ENCODE measurements at places on chromosomes 5 and 9.

GRCh38 chr9:36584620-36585460 lies 12.1 kb downstream of the MELK start:
- H3K36me3 ChIP-seq: peaks cover 19% of the 10 kb centered on the region
- H3K4me3 ChIP-seq: no peak overlapping the region
- no peak for DNase-seq
- no peaks in the 10 kb centered on the region for H3K4me1 ChIP-seq
- no peaks in the 10 kb centered on the region for H3K27me3 ChIP-seq
- no peak overlapping the region for H3K27ac ChIP-seq

- no peak overlapping the region for H3K4me3 ChIP-seq
- H3K4me1 ChIP-seq: peaks cover 6% of the 10 kb centered on the region
- no peaks in the 10 kb centered on the region for H3K27me3 ChIP-seq
- no peak overlapping the region for H3K27ac ChIP-seq
Measured at GRCh38 chr9:135851748-135852147, 55.6 kb downstream of the CAMSAP1 start.

GRCh38 chr5:178418031-178418430 lies 172.2 kb downstream of the COL23A1 start:
- peaks cover 40% of the 10 kb centered on the region for H3K4me1 ChIP-seq
- no peak overlapping the region for H3K4me3 ChIP-seq
- peaks cover under 1% of the 10 kb centered on the region for H3K27me3 ChIP-seq

GRCh38 chr5:79707535-79707934 lies 17.9 kb downstream of the CMYA5 start:
- no peak for DNase-seq
- peaks cover 3% of the 10 kb centered on the region for H3K4me1 ChIP-seq
- H3K27ac ChIP-seq: no peak overlapping the region
- no peaks in the 10 kb centered on the region for H3K27me3 ChIP-seq
- no peak overlapping the region for H3K4me3 ChIP-seq

DNA sequence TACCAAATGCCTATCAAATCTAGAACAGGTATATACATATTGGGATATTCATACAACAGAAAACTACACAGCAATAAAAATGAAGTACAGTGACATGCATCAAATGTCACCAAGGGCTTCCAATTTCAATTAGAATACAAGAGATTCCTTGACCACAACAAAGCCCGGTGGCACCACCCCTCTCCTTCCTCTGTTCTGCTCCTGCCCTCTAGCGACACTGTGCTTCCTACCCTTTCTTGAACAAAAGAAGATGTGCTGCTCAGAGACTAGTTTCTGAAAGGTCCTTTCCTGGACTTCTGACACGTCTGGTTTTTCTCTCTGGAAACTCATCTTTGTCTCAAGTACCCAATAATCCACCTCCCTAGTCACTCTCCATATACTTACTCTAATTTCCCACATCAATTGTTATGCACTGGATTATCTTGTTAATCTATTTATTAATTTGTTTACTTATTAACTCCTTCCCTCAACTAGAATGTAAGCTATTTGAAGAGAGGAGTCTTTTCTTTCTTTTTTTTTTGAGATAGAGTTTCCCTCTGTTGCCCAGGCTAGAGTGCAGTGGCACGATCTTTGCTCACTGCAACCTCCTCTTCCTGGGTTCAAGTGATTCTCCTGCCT lies 70.4 kb upstream of the CTSV start:
- no peaks in the 10 kb centered on the region for H3K27me3 ChIP-seq
- DNase-seq: no peak
- H3K4me3 ChIP-seq: no peak overlapping the region
- no peaks in the 10 kb centered on the region for H3K36me3 ChIP-seq
- no peaks in the 10 kb centered on the region for H3K4me1 ChIP-seq
- H3K27ac ChIP-seq: no peak overlapping the region

GRCh38 chr5:60943624-60944023 lies 1.2 kb downstream of the ERCC8 start:
- H3K4me1 ChIP-seq: peaks cover 13% of the 10 kb centered on the region
- H3K27ac ChIP-seq: no peak overlapping the region
- no peak overlapping the region for H3K4me3 ChIP-seq
- H3K27me3 ChIP-seq: no peaks in the 10 kb centered on the region

GRCh38 chr5:173655196-173655797 lies 38.8 kb upstream of the BOD1 start:
- no peak overlapping the region for H3K4me3 ChIP-seq
- no peaks in the 10 kb centered on the region for H3K36me3 ChIP-seq
- no peaks in the 10 kb centered on the region for H3K4me1 ChIP-seq
- no peak for DNase-seq
- no peak overlapping the region for H3K27ac ChIP-seq

DNA sequence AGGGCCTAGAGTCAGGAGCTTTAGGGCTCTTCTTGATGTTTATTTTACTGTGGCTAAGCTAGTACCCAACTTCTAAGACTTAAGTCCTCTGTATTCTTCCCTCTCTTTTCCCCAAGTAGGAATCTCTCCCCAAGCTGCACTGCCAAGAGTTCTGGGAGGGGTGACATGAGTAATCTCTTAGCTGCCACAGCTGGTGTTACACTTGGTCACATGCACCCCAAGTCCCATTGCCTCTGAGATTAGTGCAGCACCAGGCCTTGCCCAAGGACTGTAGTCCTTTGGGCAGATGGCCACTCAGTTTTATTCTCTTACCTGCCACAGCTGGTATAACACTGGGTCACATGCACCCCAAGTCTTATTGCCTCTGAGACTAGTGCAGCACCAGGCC lies 114.7 kb upstream of the RIOK2 start:
- no peaks in the 10 kb centered on the region for H3K4me1 ChIP-seq
- H3K4me3 ChIP-seq: no peak overlapping the region
- no peak for DNase-seq
- H3K36me3 ChIP-seq: no peaks in the 10 kb centered on the region
- no peaks in the 10 kb centered on the region for H3K27me3 ChIP-seq
- no peak overlapping the region for H3K27ac ChIP-seq

- peaks cover 22% of the 10 kb centered on the region for H3K4me1 ChIP-seq
- H3K27ac ChIP-seq: no peak overlapping the region
- H3K27me3 ChIP-seq: no peaks in the 10 kb centered on the region
- H3K4me3 ChIP-seq: no peak overlapping the region
Measured at GRCh38 chr5:72183101-72183520, 75.8 kb downstream of the MAP1B start.

- H3K27ac ChIP-seq: no peak overlapping the region
- H3K36me3 ChIP-seq: no peaks in the 10 kb centered on the region
- no peak for DNase-seq
- no peak overlapping the region for H3K4me3 ChIP-seq
- H3K4me1 ChIP-seq: peaks cover 6% of the 10 kb centered on the region
- no peaks in the 10 kb centered on the region for H3K27me3 ChIP-seq
Measured at GRCh38 chr5:127941646-127942045, 141.9 kb upstream of the SLC12A2 start.

GRCh38 chr5:134659456-134659855 lies 10.9 kb downstream of the SEC24A start:
- DNase-seq: no peak
- H3K36me3 ChIP-seq: peaks cover 20% of the 10 kb centered on the region
- H3K4me1 ChIP-seq: no peaks in the 10 kb centered on the region
- no peak overlapping the region for H3K4me3 ChIP-seq

GRCh38 chr9:133615606-133616188 lies 6.5 kb upstream of the FAM163B start:
- H3K36me3 ChIP-seq: no peaks in the 10 kb centered on the region
- peaks cover 87% of the 10 kb centered on the region for H3K27me3 ChIP-seq
- no peak for DNase-seq
- no peak overlapping the region for H3K4me3 ChIP-seq
- no peak overlapping the region for H3K27ac ChIP-seq

GRCh38 chr9:71858812-71859211 lies 52.2 kb downstream of the ABHD17B start:
- H3K4me3 ChIP-seq: no peak overlapping the region
- no peak overlapping the region for H3K27ac ChIP-seq
- H3K36me3 ChIP-seq: peaks cover 50% of the 10 kb centered on the region
- DNase-seq: no peak

DNA sequence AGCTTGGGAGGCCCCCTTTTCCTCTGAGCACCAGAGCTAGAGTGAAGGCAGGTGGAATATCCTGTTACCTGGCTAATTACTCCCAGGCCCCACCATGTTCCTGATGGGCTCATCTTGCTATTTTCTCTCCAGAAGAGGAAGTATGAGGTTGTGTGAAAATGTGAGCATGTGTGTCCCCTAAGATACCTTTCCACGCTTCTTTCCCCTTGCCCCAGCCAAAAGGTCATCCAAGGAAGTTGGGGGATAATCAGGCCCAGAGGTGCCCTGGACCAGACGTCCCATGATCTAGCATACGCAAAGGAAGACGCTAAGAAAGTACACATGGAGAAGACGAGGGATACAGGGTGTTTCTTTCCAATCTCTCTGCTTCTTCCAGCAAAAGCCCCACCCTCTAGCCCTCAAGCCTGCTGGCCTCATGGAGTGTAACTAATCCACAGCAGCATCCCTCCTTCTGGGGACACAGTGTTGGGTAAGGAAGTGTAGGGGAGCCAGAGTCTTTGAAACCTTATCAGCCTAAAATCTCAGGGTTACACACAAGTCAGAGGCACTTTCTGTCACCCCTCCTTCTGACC lies 115.3 kb downstream of the SLC1A3 start:
- peaks cover 4% of the 10 kb centered on the region for H3K4me1 ChIP-seq
- DNase-seq: no peak
- no peaks in the 10 kb centered on the region for H3K36me3 ChIP-seq
- H3K27me3 ChIP-seq: peaks cover 4% of the 10 kb centered on the region
- no peak overlapping the region for H3K27ac ChIP-seq

- H3K4me1 ChIP-seq: peaks cover 4% of the 10 kb centered on the region
- H3K36me3 ChIP-seq: no peaks in the 10 kb centered on the region
- H3K27ac ChIP-seq: no peak overlapping the region
- peaks cover 35% of the 10 kb centered on the region for H3K27me3 ChIP-seq
- no peak for DNase-seq
Measured at GRCh38 chr5:137563646-137564397, 64.7 kb upstream of the SPOCK1 start.

GRCh38 chr9:108056084-108056804 lies 566.7 kb upstream of the KLF4 start:
- H3K4me3 ChIP-seq: no peak overlapping the region
- peaks cover 1% of the 10 kb centered on the region for H3K27me3 ChIP-seq
- no peaks in the 10 kb centered on the region for H3K36me3 ChIP-seq
- peaks cover 51% of the 10 kb centered on the region for H3K4me1 ChIP-seq

DNA sequence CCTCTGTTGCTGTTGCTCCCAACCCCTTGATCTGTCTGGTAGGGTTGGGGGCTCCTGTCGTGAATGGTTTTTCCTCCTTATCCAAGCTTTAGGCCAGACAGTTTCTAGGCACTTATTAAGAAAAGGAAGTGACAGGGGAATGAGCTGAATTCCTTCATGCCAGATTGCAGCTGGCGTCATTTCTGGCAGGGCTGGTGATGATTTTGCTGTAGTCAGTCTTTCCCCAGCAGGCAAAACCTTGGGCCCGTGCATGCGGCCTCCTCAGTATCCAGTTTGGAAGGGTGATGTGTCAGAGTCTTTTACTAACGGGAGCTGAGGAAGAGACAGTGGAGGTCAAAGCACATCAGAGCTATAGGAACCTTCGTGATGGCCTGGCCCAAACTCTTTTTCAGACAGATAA lies 58.8 kb downstream of the COL27A1 start:
- H3K4me1 ChIP-seq: peaks cover 31% of the 10 kb centered on the region
- peaks cover 14% of the 10 kb centered on the region for H3K36me3 ChIP-seq
- H3K4me3 ChIP-seq: no peak overlapping the region
- H3K27ac ChIP-seq: peak overlapping the region; percentile 18
- DNase-seq: no peak
- H3K27me3 ChIP-seq: no peaks in the 10 kb centered on the region

DNA sequence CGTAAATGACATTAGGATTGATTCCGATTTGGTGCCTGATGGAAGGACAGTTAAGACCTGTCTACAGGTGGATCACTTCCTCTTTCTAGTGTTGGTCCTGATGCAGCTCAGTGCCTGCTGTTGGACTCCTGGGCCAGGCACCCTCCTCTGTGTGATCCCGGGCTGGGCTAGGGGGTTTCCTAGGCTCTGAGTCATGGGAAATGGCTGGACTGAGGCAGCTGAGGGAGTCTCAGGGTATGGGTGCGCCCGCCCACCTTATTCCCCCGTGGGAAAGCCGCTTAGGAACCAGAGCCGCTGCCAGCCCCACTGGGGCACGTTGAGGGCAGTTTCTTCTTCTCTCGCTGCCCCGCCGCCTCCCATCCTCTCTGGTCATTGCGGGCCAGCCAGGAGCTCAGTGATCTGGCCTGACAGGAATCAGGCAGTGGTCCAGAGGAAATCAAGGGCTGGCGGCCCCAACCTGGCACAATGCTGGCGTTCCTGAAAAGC lies 12.9 kb downstream of the TCF7 start:
- H3K27me3 ChIP-seq: no peaks in the 10 kb centered on the region
- DNase-seq: no peak
- H3K4me3 ChIP-seq: no peak overlapping the region
- no peaks in the 10 kb centered on the region for H3K36me3 ChIP-seq
- peaks cover 6% of the 10 kb centered on the region for H3K4me1 ChIP-seq

DNA sequence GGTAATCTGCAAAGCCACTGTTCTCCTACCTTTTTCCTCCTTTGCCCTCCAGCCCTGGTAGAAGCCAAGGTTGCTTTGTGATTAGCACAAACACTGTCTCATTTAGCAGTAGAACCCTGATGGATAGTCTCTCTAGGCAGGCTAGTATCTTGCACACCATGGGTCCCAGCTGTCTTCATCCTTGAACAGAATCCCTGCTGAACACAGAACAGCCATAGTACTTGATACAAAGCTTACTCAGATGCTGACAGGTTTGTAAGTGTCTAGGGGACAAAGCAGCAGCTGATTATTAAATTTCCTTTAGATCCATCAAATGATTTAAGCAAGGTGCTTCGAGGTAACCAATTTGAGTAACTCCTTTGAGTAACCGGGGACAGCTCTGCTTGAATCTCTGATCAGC lies 163.7 kb upstream of the PPP1R2B start:
- DNase-seq: no peak
- peaks cover 20% of the 10 kb centered on the region for H3K4me1 ChIP-seq
- no peak overlapping the region for H3K27ac ChIP-seq
- no peaks in the 10 kb centered on the region for H3K36me3 ChIP-seq
- peaks cover 24% of the 10 kb centered on the region for H3K27me3 ChIP-seq
- no peak overlapping the region for H3K4me3 ChIP-seq

- peaks cover 6% of the 10 kb centered on the region for H3K4me1 ChIP-seq
- no peak overlapping the region for H3K27ac ChIP-seq
- H3K27me3 ChIP-seq: no peaks in the 10 kb centered on the region
Measured at GRCh38 chr5:108266242-108266641, 115.7 kb downstream of the FBXL17 start.

DNA sequence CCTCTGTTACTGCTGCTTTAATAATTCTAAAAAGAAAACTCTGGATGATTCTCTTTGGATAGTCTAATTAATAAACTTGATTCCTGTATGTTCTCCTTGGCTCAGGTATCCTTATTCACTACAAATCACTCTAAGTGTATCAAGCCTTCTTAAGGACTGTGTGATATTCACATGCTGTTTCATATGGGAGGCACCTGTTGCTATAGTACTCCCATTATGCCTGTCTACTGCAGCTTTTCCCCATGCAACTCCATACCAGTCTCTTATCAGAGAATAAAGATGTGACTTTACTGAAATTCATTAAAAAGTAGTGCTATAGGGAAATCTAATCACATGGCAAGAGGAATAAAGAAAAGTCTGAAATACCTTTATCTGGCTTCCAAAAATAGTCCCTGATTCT lies 14.7 kb downstream of the BRD8 start:
- H3K27ac ChIP-seq: no peak overlapping the region
- no peak overlapping the region for H3K4me3 ChIP-seq
- H3K27me3 ChIP-seq: no peaks in the 10 kb centered on the region
- H3K4me1 ChIP-seq: no peaks in the 10 kb centered on the region
- H3K36me3 ChIP-seq: peaks cover 66% of the 10 kb centered on the region
- DNase-seq: no peak
